ENCODE measurements at places on chromosomes 3 and 15. TPM values are rescaled to one million over a fixed set of nuclear protein-coding genes. Genes with fewer than 3 reads are reported as not detected.

- H3K4me3 ChIP-seq, result no peak overlapping the region
- H3K27ac ChIP-seq, result no peak overlapping the region
- H3K36me3 ChIP-seq, result no peaks in the 10 kb centered on the region
- no peaks in the 10 kb centered on the region for H3K27me3 ChIP-seq
- no peak for DNase-seq
Observed at GRCh38 chr15:70687482-70687881, 75.9 kb downstream of the UACA start.

DNA sequence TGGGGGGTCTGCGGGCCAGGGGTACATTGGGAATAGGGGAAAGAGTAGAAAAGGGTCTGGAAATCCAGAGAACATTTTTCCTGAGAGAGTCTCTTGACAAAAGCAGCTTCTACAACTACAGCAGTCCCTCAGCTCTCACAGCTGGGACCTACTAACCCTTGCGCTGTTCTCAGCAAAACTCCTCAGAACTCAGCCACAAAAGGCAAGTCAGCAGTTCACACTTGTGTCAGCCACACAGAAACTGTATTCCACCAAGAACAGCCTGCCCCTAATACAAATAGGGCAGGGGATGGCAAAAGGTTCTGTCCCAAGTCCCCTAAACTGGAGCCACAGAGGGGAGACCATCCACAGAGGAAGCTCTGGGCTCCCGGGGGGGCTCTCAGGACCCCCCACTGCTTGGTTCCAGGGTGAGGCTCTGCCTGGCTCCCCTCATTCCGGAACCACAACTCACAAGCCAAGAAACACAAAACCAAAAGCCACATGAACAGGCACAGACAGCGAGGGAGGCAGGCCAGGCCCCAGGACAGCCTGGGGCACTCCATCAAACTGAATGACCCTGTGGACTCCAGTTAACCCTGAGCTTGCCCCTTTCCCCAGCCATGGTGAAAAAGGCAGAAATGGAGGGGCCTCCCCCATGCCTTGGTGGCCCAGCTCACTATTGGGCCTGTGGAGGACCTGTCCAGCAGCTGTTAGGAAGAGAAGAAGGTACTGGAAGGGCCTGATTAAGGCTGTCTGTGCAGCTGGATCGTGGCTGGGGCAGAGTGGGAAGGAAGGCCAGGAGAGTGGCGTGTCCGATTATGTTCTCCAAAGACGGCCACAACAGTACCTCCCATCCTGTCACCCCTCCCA lies 162.0 kb downstream of the CHSY1 start:
- H3K4me1 ChIP-seq, result peaks cover 7% of the 10 kb centered on the region
- no peak overlapping the region for H3K4me3 ChIP-seq
- H3K27ac ChIP-seq, result no peak overlapping the region
- H3K27me3 ChIP-seq, result no peaks in the 10 kb centered on the region
- H3K36me3 ChIP-seq, result no peaks in the 10 kb centered on the region

GRCh38 chr3:45967724-45968123 lies 24.5 kb downstream of the CXCR6 start:
- no peak overlapping the region for H3K4me3 ChIP-seq
- H3K27ac ChIP-seq, result no peak overlapping the region
- no peaks in the 10 kb centered on the region for H3K27me3 ChIP-seq
- H3K4me1 ChIP-seq, result peaks cover 75% of the 10 kb centered on the region
- peaks cover 80% of the 10 kb centered on the region for H3K36me3 ChIP-seq

DNA sequence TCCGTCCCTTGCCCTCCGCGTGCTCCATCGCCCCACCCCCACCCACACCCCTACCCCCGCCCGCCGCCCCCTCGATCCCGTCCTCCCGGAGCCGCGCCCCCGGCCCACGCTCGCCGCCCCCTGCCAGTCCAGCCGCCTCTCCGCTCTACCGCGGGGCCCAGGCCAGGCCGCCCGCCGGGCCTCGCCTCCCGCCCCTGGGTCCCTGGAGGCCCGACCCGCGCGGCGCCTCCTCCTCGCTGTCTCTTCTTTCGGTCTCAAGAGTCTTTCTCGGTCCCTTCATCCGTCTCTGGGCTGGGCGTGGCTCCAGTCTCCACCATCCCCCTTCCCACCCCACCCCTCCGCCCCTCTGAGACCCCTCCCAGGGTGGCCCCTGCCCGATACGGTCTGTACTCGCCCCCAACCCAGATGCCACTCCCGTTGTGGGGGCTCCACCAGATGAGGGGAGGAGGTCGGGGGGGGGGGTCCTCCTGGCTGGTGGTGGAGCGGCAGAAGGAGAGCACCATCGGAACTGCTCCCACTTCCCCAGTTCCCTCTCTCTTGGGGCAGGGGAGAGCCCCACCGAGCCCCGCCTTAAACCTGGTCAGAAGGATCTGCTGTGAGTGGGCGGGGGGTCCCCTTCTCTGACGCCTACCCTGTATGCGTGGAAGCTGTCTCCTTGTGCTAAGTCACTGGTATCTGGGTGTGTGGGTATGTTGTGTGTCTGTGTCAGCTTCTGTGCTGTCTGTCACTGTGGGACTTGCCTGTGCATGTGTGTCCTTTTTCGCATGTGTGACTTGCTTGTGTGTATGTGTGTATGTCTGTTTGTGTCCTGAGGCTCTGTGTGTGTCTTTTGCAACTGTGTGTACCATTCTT lies 1.0 kb downstream of the PRKCD start:
- peaks cover 6% of the 10 kb centered on the region for H3K27me3 ChIP-seq
- H3K4me3 ChIP-seq, result peak overlapping the region; percentile 98
- peak; percentile 30 for DNase-seq
- H3K27ac ChIP-seq, result peak overlapping the region; percentile 58
- peaks cover 2% of the 10 kb centered on the region for H3K36me3 ChIP-seq

GRCh38 chr3:25910105-25910504 lies 120.2 kb downstream of the OXSM start:
- DNase-seq, result no peak
- H3K27ac ChIP-seq, result no peak overlapping the region
- no peaks in the 10 kb centered on the region for H3K27me3 ChIP-seq

GOLGA8T gene
- not detected for total RNA-seq

All from CD4-positive, alpha-beta T cell (primary cell).